ENCODE measurements at places on chromosomes 16 and 17. TPM values are rescaled to one million over a fixed set of nuclear protein-coding genes. Genes with fewer than 3 reads are reported as not detected.
A peak's percentile ranks its signal among the peaks of the same experiment; 100 is the strongest.

WFIKKN1 gene
- total RNA-seq = 0.07 TPM

- DNase-seq = no peak
These were observed 50.2 kb upstream of the SLC12A3 start for GRCh38 chr16:56814537-56815432.

ALKBH5 gene
- total RNA-seq = 81.2 TPM

C17orf78 gene
- not detected for total RNA-seq

GRCh38 chr16:28494121-28494851 is at the start of gene APOBR:
Gene APOBR, plus strand, starts transcription at chr16:28494643. Its CDS starts 39 bp downstream, at chr16:28494682.
- DNase-seq = no peak

ASGR2 gene
- not detected for total RNA-seq

- no peak for DNase-seq
These were observed 57.7 kb downstream of the TBC1D16 start for GRCh38 chr17:79977708-79978547.

HES7 gene
- total RNA-seq = not detected

TEKT5 gene
- not detected for total RNA-seq

DNA sequence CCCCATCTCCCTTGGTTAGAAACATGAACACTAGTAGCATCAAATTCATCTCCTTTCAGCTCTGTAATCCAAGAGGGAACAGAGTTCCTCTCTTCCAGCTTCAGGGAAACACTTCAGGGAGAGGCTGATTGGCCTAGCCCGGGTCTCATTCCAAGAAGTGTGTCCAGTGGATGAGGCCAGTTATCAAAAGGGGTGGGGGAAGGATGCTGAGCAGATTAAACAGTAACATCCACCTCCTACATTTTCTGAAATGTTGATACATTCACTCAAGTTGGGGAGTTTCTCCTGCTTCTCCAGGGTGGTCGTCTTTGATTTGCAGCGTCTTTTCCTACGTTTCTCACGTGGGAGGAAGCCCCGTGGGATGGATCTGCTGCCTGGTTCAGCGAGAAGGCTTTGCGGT is 62.9 kb upstream of the WSB1 start:
- no peak for DNase-seq

DNA sequence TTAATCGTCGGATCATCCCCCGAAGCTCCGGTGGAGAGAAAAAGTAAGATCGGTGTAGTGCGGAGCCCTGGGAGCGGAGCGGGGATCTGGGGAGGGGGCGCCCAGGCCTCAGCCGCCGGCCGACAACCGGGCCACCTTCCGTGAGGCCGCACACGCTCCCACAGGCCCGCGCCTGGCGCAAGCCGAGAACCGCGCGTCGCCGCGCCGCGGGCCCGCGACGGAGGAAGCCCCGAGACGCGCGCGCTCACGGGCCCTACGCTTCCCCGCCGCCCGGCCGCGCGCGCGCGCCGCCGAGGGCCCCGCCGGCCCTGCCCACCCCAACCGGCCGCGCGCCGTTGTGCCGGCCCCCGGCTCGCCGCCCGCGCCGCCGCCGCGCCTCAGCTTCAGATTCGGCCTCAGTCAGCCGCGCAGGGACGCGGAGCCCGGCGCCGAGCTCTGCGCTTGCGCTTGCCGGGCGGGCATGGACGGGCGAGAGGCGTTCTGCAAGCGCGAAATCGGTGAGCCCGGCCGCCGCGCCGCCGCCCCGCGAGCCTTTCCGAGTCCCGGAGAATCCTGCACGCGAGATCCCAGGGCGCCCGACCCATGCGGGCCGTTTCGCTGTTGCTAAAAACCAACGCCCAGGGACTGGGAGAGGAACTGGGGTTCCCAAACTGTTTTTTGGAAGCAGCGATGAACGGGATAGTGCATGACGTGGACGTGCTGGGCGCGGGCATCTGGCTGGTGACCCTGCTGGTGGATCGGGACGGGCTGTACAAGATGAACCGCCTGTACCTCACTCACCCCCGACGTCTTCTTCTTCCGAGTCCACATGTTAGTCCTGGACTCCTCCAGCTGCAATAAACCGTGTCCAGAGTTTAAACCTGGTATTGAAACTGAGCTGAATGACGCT is 28.0 kb upstream of the LRRC37A start:
- no peak for DNase-seq

GRCh38 chr16:78462288-78463208 is 363.1 kb downstream of the WWOX start:
- no peak for DNase-seq

HP gene
- not detected for total RNA-seq

MMP28 gene
- total RNA-seq = not detected

- DNase-seq = no peak
These were observed 817 bp downstream of the NME1 start for GRCh38 chr17:51154176-51154575.

TERB1 gene
- total RNA-seq = not detected

LRRC37B gene
- 2.7 TPM for total RNA-seq

- DNase-seq = peak; percentile 57
These were observed 1.1 kb downstream of the KATNB1 start for GRCh38 chr16:57736419-57737351.

CLEC3A gene
- not detected for total RNA-seq

DNA sequence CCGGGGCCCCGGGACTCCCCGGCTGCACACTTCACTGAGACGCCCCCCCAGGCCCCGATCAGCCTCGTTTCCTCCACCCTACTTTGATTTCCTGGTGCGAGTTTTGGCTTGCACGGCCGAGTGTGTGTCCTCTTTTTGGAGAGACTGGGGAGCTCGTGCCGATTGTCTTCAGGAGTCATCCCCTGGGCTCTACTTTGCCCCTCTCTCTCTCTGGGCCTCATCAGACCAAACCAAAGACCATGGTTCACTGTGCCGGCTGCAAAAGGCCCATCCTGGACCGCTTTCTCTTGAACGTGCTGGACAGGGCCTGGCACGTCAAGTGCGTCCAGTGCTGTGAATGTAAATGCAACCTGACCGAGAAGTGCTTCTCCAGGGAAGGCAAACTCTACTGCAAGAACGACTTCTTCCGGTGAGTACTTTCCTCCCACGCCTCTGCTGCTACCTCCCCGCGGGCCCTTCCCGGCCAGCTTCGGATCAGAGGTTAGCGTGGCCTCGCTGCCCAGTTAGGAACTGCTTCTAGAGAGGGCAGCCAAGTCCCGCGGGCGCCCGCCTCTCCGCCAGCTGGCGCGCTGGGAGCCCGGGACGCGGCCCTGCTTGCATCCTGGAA is 787 bp downstream of the LHX1 start:
- no peak for DNase-seq

DNA sequence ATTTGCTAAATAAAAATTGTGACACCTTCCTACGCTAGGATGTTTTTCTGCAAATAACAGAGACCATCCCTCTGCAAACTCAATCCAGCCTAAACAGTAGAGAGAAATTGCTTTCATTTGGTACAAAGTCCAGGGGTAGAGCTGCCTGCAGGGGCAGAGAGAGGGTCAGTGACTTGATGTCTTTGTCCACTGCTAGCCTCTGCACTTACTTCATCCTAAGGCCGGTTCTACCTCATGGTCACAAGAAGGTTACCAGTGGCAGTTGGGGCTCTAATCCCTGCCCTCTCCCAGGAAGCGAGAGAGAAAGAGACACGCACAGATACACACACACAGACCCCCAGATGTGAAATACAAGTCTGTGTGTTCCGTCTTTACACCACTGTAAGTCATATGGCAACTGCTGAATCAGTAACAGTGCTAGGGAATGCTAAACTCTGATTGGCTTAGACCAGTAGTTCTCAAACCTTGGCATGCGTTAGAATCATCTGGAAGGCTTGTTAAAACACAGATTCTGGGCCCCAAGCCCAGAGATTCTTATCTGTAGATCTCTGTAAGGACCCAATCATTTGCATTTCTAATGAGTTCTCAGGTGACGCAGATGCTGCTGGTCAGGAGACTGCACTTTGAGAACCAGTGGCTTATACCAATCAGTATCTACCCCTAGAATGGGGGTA is 13.1 kb upstream of the LPCAT2 start:
- DNase-seq = no peak

GRCh38 chr16:50096791-50097190 is 31.0 kb downstream of the HEATR3 start:
- no peak for DNase-seq

HAGH gene
- 87.3 TPM for total RNA-seq
